ENCODE measurements at places on chromosomes 1 and 21. TPM values are rescaled to one million over a fixed set of nuclear protein-coding genes. Genes with fewer than 3 reads are reported as not detected.

Gene SYNJ1
- 10.6 TPM for total RNA-seq

Gene RAB42
- total RNA-seq: 1.4 TPM

Gene LDLRAP1
- 11.8 TPM for total RNA-seq

Gene NKAIN1
- total RNA-seq: not detected

- DNase-seq: no peak
These were observed 31.4 kb upstream of the PRELP start for GRCh38 chr1:203444171-203444576.

GRCh38 chr21:37683396-37684114 lies 232.7 kb downstream of the KCNJ6 start:
- DNase-seq: no peak

GRCh38 chr1:68331117-68331865 lies 99.0 kb upstream of the WLS start:
- no peak for DNase-seq

GRCh38 chr1:145985502-145986439 lies 10.6 kb downstream of the TXNIP start:
- DNase-seq: peak; percentile 78

GRCh38 chr1:36307601-36308330 lies 1.6 kb downstream of the SH3D21 start:
- DNase-seq: no peak

GRCh38 chr1:238954865-238955264 lies 431.5 kb upstream of the CHRM3 start:
- no peak for DNase-seq

GRCh38 chr1:151846062-151846568 lies 6.5 kb upstream of the C2CD4D start:
- no peak for DNase-seq

DNA sequence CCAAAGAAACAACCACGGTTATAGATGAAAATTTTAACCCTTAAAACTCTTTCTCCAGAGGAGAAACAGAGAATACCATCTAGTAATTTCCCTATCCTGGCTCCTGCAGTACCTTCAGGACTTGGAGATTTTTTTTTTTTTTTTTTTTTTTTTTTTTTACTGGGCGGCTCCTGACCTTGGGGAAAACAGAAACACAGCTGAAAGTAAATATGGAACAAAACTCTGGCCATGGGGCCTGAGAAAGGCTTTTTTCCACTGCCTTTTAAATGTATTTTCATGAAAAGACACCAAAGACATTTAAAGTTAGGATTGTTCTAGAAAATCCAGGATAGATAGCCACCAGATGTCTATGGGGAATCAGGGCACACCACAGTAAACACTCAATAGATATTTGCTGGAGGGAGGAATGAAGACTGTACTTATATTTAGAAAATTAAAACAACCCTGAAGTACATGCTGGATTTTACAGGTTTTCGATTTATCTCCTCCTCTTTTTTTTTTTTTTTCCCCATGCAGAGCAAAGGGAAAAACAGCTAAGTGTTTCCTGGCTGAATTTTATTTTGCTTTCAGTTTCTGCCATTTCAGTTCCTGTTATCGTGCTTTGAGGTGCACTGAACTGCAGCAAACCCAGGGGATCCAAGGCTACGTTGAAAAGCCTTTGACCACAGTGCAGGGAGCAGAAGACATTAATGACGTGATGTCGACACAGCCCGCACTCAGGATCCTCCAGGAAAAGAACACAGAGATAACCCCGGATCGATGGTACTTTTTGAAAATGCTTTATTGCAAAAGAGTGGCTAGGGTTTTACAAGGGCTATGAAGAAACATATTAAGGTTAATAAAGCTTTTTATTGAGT lies 35.7 kb upstream of the CNN3 start:
- no peak for DNase-seq

- no peak for DNase-seq
These were observed 163.9 kb downstream of the ST6GALNAC5 start for GRCh38 chr1:77031106-77031662.

DNA sequence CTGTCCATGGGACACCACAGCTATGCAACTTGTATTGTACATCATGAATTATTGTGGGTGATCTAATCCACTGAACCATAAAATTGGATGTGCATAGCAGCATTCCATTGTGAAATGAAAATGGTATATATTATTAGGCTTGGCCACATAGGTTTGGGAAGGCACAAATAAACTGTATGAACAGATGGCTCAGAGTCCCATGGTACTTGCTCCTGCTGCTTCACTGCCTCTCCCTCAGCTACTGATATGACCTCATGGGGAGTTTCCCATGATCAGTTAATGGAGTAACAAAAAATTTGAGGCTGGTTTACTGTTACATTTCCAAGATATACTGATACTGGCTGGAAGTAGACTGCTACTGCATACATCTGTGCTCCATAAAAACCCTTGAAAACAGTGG lies 152.7 kb upstream of the NEGR1 start:
- DNase-seq: no peak

- DNase-seq: no peak
These were observed 16.0 kb upstream of the MTARC2 start for GRCh38 chr1:220732137-220732536.

GRCh38 chr21:33651965-33652680 lies 9.8 kb downstream of the ITSN1 start:
- no peak for DNase-seq
